Femur (tissue), 1 donor: ENCODE measurements at places on chromosomes 3 and 15.

DNA sequence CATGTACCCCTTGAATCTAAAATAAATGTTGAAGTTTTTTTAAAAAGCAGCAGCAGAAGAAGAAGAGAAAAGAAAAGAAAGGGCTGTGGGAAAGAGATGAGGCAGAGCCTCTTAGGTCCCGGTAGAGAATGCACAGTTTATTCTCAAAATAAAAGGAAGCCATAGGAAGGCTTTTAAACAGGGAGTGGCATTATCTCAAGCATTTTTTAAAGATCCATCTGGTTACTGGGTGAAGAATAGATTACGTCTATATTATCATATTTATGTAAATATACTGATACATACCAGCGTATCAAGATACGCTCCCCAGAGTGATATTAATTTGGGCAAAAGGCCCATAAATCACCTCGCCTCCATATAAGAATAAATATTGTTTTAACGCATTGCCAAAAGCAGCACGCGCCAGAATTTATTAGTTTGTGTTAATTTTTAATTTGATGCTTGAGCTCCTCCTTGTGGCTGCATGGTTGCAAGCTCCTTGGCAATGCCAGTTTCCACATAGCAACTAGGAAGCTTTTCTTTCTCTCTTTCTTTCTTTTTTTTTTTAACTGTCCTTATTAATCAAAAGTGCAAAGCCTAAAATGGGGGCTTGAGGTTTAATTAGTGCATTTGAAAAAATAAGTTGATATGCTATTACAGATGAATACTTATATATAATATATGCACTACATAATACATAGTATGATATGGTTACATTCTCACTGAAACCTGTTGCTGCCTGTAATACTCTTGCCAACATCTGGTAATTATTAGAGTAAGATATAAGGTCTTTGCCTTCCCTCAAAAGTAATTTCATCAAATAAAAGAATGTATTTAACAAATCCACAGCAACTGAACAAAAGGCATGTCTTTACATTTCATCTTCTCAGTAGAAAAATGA lies 242.8 kb upstream of the UBE2E2 start:
- DNase-seq, result peak; percentile 59

GRCh38 chr3:10194328-10195071 lies 29.8 kb downstream of the IRAK2 start:
- peak; percentile 45 for DNase-seq

DNA sequence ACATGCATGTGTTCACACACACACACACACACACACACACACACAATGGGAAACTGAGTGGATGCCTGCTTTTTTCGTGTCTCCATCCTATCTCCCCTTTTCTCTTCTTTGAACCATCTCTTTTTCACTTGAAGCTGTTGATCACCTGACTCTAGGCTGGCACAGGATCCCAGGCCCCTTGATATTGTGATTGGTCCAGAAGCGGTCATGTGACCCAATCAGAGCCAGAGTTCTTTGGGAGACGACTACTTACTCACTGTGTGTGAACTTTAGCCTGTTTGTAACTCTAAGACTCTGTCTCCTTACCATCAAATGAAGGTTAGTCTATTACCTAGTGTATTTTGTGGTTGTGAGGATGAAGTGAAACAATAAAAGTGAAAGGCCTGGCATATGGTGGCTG lies 172.9 kb downstream of the ADAMTS9 start:
- no peak for DNase-seq

DNA sequence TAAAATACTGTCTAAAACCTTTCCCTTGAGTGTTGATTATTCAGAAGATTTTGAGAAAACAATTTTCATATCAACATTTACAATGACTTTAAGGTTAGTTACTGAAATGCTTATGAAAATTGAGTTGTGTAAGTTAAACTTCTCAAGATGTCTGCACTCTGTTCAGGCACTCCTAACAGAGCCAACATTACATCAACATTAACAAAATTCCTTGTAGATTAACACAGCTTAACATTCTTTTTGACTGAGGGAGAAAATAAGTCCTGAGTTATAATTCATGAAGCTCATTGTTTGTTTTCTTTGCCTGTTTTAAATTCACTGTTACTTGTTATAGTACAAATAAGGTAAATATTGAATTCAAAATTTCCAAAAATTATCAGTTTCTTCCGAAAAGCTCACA lies 9.0 kb downstream of the ACKR4 start:
- DNase-seq, result no peak

GRCh38 chr15:80854104-80854503 lies 74.9 kb downstream of the CEMIP start:
- DNase-seq, result peak; percentile 51

- no peak for DNase-seq
Observed at GRCh38 chr3:86788371-86788770, 202.6 kb downstream of the VGLL3 start.

DNA sequence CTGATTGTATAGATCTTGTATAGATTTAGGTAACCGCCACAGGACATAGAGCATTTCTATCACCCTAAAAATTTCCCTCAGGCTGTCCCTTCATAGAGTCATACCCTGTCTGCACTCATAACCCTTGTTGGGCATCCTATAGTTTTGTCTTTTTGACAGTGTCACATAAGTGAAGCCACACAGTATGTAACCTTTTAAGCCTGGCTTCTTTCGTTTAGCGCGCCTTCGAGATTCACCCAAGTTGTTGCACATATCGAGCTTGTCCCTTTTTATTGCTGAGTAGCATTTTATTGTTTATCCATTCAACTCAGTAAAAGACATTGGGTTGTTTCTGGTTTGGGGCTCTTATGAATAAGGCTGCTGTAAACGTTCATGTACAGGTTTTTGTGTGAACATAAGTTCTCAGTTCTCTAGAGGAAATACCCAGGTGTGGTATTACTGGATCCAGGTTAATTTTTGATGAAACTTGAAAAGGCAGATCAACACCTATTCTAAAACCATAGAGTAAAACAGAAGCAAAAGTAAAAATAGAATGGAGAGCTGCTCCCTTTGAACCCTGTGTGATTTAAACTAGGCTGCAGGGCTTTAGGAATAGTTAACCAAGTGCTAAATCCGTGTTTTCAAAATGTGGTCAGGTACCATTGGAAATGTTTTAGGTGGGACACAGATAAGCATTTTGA lies 49.5 kb downstream of the CD86 start:
- DNase-seq, result no peak

DNA sequence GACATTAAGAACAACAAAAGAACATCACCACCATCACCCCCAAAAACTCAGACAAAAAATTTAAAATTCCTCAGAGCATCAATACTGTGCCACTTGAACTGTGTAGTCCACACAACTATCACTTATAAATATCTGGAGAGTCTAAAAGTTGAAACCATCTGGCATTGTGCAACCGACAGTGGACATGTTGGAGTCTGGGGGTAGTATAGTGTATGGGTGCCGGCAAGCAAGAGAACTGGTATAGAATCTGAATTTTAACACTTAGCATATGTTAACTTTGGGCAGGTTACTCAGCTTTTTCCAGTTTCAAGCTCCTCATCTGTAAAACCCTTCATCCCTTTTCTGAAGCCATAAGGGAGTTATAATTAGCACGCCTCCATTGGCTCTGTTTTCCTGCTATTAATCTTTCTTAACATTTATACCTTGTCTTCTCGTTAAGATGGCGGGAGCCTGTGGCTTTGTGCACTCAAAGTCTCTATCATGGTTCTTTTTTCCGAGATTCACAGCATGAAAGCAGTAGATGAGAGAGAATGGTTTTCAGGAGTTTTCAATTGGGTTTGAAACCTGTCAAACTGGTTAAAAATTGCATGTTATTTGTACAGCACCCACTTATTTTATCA lies 255.7 kb upstream of the TBL1XR1 start:
- no peak for DNase-seq

DNA sequence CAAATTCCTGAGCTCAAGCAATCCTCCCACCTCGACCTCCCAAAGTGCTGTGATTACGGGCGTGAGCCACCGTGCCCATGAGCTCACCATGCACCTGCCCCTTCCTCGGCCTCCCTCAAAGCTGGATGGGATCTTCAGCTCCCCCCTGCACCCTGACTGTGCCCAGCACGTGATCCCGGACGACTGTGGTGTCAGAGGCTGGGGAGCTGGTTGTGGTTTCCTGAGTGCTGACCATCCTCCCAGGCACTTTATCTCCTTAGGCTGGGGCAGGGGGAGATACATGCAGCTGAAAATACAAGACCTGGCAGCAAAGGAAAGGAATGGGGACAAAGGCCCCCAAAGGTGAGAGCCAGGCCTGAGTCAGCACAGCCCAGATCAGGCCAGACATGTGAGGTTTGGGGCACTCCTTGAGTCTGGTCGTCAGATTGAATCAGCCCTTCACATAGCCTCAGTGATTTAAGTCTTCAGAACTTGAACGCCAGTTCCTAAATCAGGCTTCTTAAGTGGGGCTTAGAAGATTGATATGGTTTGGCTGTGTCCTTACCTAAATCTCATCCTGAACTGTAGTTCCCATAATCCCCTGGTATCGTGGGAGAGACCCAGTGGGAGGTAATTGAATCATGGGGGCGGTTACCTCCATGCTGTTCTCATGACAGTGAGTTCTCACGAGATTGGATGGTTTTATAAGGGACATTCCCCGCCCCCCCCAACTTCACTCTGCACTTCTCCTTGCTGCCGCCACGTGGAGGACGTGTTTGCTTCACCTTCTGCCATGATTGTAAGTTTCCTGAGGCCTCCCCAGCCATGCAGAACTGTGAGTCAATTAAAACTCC lies 35.8 kb downstream of the PRKCD start:
- peak; percentile 43 for DNase-seq

DNA sequence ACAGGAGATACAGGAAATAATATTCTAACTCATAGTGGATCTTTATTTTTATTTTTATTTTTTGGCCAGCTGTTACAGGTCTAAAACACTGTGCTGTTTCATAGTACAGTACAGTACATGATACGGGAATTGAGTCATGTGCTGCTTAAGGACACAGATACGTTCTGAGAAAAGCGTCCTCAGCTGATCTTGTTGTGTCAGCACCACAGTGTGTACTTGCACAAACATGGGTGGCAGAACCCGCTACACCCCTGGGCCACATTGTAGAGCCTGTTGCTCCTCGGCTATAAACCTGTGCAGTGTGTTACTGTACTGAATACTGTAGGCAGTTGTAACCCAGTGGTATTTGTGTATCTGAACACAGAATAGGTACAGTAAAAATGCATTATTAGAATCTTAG lies 183.4 kb downstream of the OR4M2 start:
- no peak for DNase-seq

- DNase-seq, result peak; percentile 31
Observed at GRCh38 chr3:31733234-31733667, 200.5 kb downstream of the STT3B start.

GRCh38 chr15:58703610-58704009 lies 45.9 kb downstream of the ADAM10 start:
- no peak for DNase-seq

DNA sequence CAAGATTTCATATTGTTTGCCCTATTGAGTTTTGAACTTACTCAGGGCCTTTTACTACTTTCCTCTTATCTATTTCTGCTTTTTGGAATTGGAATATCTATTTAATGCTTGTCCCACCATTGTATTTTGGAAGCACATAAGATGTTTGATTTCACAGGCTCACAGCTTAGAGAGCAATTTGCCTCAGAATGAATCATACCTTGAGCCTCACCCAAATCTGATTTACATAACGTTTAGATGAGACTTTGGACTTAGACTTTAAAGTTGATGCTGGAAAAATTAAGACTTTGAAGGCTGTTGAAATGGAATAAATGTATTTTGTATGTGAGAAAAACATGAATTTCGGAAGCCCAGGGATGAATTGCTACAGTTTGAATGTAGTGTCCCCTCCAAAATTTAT lies 458.9 kb downstream of the CNTN6 start:
- no peak for DNase-seq

- no peak for DNase-seq
Observed at GRCh38 chr3:181009225-181009624, 19.7 kb upstream of the DNAJC19 start.

DNA sequence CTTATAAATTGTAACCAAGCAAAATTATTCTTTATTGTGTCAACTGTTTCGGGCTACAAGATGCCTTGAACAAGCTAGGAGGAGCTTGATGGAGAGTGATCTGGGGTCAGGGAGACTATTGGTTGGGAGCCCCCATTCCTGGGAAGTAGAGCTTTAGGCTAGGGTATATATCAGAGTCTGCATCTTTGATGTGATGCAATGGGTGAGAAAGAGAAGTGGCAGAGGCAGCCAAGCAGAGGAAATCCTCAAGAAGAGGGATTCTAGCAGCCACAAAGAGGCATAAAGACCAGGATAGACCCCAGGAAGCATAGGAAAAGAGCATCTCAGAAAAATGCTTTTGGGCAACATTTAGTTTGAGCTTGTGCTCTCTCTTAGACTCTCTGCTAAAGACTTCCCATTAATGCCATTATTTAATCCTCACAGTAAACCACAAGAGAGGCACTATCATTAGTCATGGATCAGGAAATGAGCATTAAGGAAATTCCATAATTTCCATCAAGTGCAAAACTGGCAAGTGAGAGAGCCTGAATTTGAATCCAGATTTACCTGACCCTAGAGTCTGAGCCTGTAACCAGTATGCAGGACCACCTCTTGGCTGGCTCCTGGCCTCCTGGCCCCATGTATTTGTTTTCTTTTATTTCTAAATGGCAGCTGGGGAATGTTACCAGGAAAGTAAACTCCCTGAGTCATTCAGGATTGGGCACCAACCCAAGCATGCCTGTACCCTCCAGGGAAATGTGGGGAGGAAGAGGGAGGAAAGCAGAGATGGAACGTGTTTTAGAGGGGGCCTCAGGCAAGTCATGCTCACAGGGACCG lies 118.7 kb downstream of the RPL22L1 start:
- peak; percentile 46 for DNase-seq

DNA sequence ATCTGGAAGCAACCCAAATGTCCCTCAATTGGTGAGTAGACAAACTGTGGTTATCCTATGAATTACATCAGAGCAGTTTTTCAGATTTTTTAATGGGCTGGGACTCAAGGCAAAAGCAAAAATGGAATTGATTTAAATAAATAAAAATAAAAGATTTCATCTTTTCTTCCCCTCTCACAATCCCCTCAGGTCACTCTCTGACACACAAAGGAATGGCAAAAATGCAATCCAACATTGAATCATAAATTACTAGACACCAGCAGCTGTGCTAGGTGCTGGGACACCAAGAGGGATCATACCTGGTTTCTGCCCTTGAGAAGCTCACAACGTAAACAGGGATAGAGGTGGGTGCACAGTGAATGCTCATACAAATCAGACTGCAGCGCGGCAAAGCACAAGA lies 58.8 kb downstream of the CPN2 start:
- DNase-seq, result no peak

GRCh38 chr3:143585720-143586456 lies 262.4 kb downstream of the SLC9A9 start:
- DNase-seq, result no peak

GRCh38 chr3:137772214-137772955 lies 8.3 kb downstream of the SOX14 start:
- DNase-seq, result no peak

GRCh38 chr3:120102674-120103073 lies 8.4 kb upstream of the GSK3B start:
- no peak for DNase-seq

GRCh38 chr3:147900851-147901250 lies 491.7 kb downstream of the ZIC1 start:
- DNase-seq, result no peak
